Brain (organoid and tissue), 16 donors: ENCODE measurements at places on chromosomes 13 and 19. TPM values are rescaled to one million over a fixed set of nuclear protein-coding genes. Genes with fewer than 3 reads are reported as not detected.
A peak's percentile ranks its signal among the peaks of the same experiment; 100 is the strongest.

PRKACA gene
- polyA plus RNA-seq, result 235 TPM

GRCh38 chr19:52453324-52454094 lies at the start of gene ZNF578:
ZNF578 (plus strand) TSS chr19:52453553; CDS start chr19:52501846, 48,293 bp downstream.
- DNase-seq, result peak; percentile 95

ZNF667 gene
- 2.7 TPM for polyA plus RNA-seq

DNA sequence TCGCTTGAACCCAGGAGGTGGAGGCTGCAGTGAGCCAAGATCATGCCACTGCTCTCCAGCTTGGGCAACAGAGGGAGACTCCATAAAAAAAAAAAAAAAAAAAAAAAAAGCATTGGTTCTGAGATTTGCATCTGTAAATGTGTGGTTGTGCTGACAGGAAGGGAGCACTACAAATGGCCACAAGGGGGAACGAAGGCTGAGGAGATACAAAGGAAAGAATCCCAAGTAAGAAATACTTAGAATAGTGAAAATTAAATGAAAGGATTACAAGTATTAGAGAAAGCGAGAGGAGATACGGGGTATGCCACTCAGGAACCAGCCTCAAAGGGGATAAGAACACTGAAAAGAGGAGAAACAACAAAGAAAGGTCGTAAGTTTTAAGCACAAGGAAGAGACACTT lies 284.9 kb downstream of the KLF12 start:
- DNase-seq, result no peak

SIGLEC5 gene
- polyA plus RNA-seq, result 0.44 TPM

- no peak for DNase-seq
Measured at GRCh38 chr13:110410936-110411687, 104.0 kb downstream of the COL4A2 start.

GRCh38 chr13:47886314-47886713 lies 114.8 kb downstream of the SUCLA2 start:
- no peak for DNase-seq

SGCG gene
- not detected for polyA plus RNA-seq
